NCI-H1417 (cell line): ENCODE measurements at places on chromosomes 12 and 14.
A peak's percentile ranks its signal among the peaks of the same experiment; 100 is the strongest.

GRCh38 chr14:99687284-99688209, 3.4 kb downstream of the CYP46A1 start:
- DNase-seq, result peak; percentile 29

DNA sequence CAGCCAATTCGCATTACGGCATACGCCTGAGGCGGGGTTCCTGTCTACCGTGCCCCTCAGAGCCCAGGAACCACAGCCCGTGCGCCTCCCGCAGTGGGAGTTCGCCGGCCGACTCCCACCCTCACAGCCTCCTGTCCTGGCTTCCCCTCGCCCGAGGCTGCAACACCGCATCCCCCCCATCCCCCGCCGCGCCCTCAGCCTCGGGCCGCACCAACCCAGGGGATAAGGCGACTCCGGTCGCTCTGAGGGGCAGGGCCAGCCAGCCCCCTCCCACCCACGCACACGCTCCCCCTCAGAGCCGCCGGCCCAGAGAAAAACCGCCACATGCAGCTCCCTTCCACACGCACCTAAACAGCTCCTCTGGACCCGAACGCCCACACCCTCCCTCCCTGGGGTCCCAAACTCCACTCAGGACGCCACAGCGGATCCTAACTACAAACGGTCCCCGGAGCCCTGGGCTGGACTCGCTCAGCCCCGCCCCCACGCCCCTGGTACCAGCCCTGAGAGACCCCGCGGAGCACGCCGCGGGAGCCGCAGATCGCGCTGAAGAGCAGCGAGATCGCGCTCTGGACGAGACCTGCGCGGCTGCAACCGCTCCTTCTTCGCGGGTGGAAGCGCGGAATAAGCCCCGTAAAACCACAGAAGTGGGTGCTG, at the start of gene C14orf39:
Gene C14orf39 (minus strand): TSS at position 466 of the 654 bp plus-strand sequence. CDS start 985 bp downstream, outside the sequence.
- DNase-seq, result no peak

DNA sequence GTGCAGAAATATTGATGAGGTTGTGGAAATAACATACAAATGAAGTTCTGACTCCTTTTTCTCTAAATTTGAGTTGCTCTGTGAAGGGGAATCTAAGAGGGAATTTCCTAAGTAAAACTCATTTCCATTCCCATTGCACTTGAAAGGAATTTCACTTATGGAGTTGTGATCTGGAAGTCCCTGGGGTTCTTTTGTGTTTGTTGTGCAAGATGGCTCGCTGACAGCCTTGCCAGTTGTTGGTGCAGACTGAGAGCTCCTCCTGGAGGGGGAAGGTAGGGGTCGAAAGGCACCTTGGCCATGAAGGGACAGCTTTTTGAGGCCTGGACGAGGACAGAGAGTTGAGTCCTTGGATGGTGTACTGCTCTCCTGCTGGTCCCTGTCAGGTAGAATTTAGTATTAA, 72.0 kb downstream of the C12orf56 start:
- DNase-seq, result no peak

GRCh38 chr12:46788072-46788887, 37.5 kb downstream of the SLC38A4 start:
- no peak for DNase-seq

GRCh38 chr12:59632408-59632807, 36.6 kb downstream of the SLC16A7 start:
- no peak for DNase-seq

DNA sequence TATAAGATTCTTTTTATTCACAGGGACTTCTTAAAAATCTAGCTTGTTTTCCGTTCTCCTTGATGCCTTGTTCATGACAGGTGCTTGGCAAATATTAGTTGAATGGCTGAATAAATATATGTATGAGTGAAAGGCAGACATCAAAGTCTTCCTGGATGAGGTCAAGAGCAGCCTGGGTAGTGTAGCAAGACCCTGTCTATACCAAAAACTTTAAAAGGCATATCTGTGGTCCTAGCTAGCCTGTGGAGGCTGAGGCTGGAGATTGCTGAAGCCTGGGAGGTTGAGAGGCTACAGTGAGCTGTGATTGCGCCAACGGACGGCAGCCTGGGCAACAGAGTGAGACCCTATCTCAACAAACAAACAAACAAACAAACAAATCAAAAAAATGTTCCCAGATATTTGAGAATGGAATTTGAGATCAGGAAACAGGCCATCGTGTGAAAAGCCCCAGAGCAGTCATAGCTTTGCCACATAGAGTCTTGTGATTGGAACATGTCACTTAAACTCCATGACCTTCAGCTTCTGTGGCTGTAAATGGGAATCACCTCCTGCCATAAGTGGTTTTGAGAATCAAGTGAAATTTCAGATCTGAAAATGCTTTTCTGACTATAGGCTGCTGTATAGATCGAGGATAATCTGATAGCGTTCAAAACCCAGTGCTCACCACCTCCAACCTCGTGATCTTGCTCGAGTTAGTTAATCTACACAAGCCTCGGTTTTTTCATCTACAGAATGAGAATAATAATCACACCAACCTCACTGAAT, 64.3 kb downstream of the ZFP36L1 start:
- no peak for DNase-seq

GRCh38 chr12:92369056-92369455, 223.4 kb upstream of the BTG1 start:
- DNase-seq, result no peak

DNA sequence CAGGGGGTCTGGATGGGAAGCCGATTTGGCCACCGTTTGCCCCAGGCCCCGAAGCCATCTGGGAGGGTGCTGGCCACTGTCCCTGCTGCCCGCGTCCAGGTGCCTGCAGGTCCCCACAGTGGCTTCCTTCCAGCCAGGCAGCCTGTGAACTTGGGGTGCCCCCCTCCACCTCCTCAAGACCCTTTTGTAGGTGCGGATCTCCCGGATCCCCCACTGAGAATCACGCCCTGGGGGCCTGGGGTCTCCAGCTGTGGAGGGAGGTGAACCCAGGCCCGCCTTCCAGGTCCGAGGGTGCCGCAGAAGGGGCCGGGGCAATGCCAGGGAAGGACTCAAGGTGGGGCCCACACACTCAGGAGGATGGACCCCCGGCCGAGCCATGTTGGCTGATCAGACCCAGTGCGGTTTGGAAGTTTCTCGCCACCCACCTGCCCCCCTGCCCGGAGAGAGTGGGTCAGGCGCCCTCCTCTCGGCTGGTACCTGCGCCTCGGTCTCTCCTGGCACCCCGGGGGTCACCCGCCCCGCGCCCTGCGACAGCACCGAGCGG, 1.7 kb downstream of the MMP17 start:
- no peak for DNase-seq

- DNase-seq, result no peak
Measured at GRCh38 chr14:21997300-21997699, 323.7 kb upstream of the OR4E1 start.

- no peak for DNase-seq
Measured at GRCh38 chr14:68271913-68272391, 452.4 kb downstream of the RAD51B start.

DNA sequence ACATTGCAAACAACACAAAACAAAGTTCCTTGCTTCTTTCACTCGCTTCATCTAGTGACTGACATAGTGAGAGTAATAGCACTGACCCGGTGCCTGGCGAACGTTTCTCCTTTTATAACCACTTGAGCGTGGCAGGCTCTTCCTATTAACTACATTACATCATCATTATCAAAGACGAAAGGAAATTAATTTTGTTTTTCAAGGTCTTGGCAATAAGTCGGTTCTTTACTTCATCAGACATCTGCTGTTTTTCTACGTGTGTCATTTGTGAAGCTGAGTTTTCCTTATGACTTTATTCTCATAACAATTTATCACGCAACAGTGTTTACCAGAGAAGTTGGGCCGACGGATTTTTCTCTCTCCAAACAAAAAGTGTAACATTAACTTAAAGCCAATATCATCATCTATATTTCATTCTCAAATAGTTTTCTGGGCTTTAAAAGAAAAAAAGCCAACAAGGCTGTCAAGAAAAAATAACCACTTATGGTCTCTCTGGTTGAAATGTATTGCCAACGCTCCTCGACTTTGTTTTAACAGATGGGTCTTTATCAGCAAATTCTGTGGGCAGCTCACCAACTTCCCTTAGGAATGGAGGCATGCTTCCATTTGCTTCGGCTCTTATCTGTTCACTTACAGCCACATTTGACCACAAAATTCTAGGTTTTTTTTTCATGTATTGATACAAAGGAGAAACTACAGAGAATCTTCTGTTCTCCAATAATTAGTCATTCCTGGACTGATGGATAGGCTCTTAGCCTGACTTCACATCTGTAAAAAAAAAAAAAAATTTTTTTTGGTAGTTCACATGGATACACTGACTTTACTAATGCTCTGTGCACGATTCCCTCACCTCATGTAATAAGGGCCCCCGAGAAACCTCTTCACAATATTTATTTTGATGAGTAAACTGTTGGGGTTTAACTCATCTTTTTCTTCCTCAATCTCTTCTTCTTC, 97.1 kb upstream of the CDKN3 start:
- no peak for DNase-seq

DNA sequence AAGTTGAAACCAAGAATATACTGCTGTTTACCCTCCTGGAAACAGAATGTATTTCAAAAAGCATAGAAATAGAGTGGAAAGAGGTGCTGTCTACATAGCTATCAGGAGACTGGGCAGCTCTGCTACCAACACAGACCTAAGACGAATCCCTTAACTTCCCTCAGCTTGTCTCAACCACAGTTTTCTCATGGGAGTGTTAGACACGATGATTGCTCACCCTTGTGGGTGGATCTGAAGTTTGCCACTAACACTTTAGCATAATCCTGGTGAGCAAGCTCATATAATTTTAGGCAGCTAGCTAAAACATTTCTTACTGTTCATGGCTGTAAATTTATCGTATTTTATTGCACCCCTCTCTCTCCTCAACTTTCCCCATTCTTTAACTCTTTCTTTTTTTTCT, 38.5 kb downstream of the C12orf75 start:
- no peak for DNase-seq

GRCh38 chr14:95078867-95079266, 78.5 kb downstream of the DICER1 start:
- no peak for DNase-seq

DNA sequence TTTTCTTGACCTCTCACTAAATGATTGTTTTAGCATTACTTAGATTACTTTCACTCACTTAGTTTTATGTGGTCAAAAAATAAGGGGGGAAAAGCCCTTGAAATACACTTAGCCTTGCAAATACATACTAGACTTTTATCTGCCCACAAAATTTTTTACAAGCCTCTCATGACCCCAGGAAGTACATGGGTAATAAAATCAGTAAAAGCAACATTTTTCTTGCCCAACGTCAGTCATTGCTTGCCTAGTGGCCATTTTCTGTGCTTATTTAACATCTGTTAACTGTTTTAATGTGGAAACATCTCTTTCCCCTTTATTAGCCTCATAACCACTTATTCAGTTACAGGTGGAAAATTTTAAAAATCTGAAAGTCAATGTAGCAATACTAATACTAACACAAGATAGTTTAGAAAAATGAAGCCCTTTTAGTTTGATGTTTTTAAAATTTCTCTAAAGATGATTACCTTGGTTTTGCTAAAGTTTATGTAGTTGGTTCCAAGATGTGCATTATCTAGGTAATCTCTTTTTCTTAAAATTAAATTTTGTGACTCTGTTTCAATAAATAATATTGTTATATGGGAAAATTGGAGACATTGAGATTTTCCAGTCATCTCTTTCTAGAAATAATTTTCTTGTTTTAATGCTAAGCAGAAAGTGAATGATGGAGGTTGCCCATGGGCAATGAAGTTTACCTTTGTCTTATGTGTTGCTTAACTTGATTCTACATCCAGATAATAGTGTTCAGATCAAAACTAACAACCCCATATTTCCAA, 175.5 kb downstream of the TMTC2 start:
- no peak for DNase-seq

- DNase-seq, result no peak
Measured at GRCh38 chr12:47082796-47083621, 3.2 kb upstream of the AMIGO2 start.

- DNase-seq, result no peak
Measured at GRCh38 chr12:172732-173161, 41.2 kb downstream of the SLC6A12 start.

DNA sequence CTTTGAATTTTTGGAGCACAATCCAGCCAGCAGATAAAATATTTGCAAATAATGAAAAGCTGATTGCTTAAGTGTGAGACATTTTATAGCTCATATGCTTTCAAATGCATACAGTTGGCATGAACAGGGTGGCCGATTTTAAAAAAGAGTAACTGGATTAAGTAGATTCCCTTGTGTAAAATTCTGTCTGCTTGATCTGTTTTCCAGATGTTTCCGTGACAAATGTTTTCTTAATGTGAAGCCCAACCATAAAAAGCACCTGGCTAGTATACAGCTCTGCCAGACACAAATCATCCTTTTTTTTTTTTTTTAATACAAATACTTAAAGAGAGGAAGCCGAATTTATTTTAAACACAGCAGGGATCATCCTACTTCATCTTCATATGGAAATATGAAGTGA, 440.7 kb downstream of the CCER1 start:
- DNase-seq, result no peak

- DNase-seq, result no peak
Measured at GRCh38 chr12:115934046-115934445, 343.4 kb downstream of the MED13L start.

- no peak for DNase-seq
Measured at GRCh38 chr14:53047307-53048069, 96.6 kb upstream of the FERMT2 start.

DNA sequence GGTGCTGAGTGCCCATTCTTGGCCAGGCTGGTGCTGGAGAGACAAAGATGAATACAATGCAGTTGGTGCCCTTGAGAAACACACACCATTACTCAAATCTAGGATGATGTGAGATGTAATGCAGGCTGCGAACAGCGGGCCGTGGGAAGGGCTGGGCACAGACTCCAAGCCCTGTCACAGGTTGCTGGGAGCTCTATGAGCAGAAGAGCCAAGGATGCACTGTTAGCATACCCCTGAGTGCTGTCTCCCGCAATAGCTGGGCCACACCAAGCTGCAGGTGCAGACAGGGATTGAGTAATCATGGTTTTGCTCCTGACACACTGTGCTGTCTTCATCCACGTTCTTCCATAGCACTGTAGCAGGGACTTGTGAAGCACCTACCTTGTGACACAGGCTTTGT, 247.5 kb upstream of the CRY1 start:
- DNase-seq, result no peak

- DNase-seq, result no peak
Measured at GRCh38 chr12:89359615-89360014, 7.3 kb upstream of the DUSP6 start.

GRCh38 chr14:32006263-32007110, 70.6 kb upstream of the ARHGAP5 start:
- no peak for DNase-seq
